ENCODE measurements at places on chromosomes 7 and 10.

DNA sequence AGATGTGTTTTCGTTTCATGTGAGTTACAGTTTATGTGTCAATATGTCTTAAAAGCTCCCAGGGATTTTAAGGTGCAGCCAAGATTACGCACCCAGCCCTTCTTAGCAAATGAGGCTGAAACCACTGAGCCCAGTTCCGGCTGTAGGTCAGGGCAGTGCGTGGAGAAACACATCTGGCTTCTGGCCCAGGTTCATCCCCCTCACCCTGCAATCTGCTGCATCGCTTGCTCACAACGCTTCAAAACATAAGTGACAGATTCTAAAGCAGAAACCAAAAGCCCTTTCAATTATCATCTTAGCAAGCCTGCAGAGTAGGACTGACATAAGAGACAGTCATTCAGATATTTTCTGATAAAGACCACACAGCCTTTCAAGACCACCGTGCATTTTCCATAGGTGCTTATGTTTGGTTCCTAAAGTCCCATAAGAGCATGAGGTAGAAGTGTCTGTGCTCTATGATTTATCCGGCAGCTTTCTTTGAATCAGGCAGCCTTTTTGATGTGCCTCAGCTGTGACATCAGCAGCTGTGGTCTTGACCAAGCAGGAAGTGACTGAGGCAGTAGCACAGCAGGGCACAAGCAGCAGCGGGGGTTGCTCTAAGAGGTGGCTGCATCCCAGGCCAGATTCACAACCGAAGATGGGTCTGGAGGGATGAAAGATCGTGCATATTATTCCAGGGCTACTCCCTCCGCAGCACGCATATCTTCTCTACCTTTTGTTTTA, 72.1 kb upstream of the LYZL2 start:
- DNase-seq, result no peak

- no peak for DNase-seq
Observed at GRCh38 chr7:134845461-134845860, 66.0 kb downstream of the CALD1 start.

- DNase-seq, result no peak
Observed at GRCh38 chr7:115116773-115117715, 195.2 kb downstream of the MDFIC start.

GRCh38 chr10:128178302-128178958, 52.2 kb upstream of the MKI67 start:
- DNase-seq, result no peak

DNA sequence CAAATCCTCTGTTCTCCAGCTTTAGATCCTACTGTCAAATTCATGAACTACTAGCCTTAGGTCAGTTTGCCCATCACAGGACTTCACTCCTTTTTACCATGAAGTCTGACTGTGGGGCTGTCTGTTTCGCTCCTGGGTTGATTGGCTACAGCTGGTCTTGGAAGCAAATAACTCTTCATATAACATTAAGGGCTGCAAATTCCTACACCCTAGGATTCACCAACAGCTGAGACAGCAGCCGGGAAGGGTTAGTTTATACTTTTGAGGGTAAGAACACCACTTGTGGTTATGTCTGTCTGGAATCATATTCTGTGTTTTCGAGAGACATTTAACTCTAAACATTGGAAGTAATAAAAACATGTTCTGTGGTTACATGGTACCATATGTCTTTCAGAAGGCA, 55.9 kb upstream of the KIAA1217 start:
- DNase-seq, result no peak

DNA sequence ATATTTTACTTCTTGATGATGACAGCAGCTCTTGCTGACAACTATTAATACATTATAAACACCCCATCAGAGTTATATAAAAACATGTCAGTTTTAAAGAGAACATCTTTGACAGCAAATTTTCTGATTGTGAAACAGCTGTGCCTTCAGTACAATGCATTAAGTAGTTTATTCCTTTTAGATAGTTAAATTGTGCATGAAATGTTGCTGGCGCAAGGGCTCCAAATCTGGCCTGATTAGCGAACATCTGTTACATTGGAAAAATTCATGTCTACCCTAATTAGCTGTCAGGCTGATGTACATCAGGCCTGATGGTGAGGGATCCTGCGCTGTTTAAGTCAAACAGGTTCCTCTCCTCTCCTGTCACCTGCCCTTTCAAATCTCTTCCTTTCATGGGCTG, 171.9 kb upstream of the SP8 start:
- DNase-seq, result peak; percentile 3

- DNase-seq, result no peak
Observed at GRCh38 chr7:107009846-107010203, 34.7 kb upstream of the PRKAR2B start.

DNA sequence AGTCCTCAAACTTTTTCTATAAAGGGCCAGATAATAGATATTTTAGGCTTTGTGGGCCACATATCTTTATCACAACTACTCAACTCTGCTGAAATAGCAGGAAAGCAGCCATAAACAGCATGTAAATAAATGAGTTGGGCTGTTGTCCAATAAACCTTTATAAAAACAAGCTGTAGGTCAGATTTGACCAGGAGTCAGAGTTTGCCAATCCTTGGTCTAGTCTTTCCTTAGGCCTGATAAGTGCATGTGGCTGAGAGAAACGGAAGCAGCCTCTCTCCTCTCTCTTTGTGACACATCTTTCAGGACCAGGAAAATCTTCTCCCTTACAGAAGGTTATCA, 724.5 kb downstream of the GRID1 start:
- DNase-seq, result peak; percentile 27

- DNase-seq, result no peak
Observed at GRCh38 chr10:42783181-42783549, 570 bp downstream of the BMS1 start.
